SK-N-SH (cell line): ENCODE measurements at places on chromosomes 16 and 17.

DNA sequence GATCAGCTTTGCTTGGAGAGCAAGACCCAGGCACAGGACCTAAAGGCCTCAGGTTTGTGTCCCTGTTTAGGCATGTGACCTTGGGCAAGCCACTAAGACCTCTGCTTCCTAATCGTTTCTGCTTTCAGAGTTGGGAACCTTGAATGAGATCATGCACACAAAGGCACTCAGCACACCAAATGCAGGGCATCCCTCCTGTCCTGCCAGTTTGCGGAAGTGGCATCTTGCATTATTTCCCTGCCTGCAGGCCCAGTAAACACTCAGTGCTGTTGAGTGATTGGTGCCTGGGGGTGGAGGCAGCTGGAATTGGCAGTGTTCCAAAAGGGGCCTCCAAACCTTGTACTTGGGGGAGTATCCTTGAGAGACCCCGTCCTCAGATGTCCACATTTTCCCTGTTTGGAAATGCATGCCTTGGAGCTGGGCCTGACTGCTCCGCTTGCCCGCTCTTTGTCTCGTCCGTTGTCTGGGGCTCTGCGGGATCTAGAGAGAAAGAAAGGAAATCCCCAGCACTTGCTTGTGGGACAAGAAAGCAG lies 28.7 kb downstream of the MRM1 start:
- no peak for DNase-seq

DNA sequence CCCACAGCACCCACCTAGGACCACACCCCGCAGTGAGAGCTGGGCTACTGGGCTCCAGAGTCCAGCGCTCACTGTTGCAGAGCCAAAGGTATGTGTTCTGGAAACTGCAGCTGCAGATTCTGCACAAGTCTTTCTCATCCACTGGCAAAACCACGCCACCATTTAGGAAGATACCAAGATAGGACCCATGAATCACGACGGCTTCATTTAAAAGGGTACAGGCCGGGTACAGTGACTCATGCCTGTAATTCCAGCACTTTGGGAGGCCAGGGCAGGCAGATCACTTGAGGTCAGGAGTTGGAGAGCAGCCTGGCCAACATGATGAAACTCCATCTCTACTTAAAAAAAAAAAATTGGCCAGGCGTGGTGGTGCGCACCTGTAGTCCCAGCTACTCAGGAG lies 18.8 kb downstream of the FOXF1 start:
- DNase-seq = no peak

- DNase-seq = no peak
These were observed 13.0 kb downstream of the GPR142 start for GRCh38 chr17:74380086-74380958.

DNA sequence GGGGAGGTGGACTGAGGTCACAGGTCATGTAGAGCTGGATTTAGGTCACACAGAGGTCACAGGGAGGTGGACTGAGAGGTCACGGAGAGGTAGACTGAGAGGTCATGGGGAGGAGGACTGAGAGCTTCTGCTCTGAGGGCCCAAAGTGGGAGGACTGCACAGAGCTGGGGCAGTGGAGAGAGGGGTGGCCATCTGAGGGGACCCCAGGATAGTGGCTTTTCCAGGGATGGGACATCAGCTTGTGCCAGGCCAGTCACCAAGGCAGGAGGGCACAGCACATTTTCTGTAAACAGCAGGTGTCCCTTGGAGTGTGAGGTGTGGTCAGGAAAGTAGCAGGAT lies 26.1 kb upstream of the JPT2 start:
- DNase-seq = peak; percentile 42

DNA sequence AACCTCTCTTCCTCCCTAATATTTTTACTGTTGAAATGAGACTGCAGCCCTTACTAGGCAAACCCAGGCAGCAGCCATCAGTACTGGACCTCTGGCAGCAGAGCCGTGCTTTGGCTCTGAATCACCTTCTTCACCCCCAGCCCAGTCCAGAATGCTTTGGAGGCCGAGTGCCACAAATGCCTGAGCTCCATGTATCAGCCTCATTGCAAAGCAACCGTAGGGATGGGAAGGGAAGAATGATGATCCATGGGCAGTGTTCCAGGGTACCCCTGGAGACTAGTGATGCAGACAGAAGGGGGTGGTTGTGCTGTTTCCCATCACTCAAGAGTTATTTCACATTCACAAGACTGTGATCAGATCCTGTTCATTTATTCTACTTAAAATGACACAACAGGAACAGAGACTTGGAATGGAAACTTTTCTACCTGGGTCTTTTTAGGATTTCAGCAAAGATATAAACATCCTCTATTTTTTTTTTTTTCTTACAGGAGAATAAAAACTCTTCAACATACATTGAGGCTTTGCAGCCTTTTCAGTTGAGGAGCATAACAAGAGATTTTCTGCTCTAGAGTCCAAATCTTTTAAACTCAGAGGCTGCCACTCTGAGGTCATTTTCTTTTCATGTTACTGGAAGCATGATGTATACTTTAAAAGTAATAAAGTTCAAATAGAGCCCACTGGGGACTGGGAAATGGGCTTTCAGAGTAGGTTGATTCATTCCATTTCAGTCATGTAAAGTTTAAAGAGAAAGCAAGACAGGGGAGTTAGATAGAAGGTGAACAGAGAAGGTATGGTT lies 138.3 kb downstream of the KCNJ2 start:
- no peak for DNase-seq

DNA sequence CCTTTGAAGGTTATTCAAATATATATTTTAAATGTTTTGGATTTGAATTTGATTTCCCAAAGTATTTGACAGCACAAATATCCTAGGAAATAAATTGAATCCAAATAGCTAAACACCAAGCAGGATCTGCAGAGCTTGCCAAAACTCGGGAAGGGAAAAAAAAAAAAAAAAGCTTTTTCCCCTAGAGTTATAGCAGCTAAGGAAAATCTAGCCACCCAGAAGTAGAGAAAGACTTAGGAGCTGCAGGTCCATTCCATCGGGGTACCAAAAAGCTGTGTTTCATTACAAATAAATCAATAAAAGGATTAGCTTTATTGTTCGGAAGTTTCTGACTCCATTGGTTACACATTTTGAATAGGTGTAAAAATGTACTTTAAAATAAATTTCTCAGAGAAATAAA lies 19.3 kb downstream of the HSF5 start:
- no peak for DNase-seq

DNA sequence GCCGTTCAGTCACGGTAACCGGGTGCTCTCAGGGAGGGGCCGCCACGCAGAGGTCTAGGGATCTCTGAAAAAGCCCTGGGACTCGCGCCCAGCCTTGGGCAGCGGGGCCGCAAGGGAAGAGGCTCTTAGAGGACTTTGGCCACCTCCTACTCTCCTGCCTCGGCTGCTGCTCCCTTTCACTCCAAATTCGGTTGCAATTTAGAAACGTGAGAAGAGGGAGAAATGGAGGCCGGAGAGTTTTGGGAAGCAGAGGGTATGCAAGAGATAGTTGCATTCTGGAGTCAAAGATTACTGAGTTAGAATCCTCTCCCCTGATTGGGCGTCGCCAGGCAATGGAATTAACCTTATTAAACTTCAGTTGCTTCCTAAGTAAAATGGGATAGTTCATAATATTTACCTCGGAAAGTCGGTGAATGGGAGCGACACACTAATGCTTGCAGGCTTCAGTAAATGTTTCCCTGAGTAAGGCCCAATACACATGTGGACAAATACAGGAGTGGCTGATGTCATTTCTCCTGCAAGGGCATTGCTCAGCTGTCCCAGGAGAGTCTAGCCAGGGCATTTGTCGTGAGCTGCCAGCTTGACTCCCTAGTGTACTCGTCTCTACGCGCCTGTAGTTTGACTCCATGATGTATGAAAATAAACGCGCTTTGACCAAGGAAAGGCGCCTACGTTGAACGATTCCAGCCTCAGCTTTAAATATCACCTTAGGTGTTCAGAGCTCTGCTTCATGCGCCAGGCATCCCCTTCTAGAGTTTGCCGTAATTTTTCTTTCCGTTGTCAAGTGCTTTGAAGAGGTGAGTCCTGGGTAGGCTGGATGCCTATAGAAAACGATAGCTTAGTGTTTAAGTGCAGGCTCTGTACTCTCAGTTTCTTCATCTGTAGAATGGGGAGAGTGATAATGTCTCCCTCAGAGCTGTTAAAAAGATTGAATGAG lies 667 bp downstream of the OGFOD1 start:
- DNase-seq = peak; percentile 44

- DNase-seq = peak; percentile 86
These were observed 38.3 kb upstream of the HAPSTR1 start for GRCh38 chr16:9053006-9053601.

DNA sequence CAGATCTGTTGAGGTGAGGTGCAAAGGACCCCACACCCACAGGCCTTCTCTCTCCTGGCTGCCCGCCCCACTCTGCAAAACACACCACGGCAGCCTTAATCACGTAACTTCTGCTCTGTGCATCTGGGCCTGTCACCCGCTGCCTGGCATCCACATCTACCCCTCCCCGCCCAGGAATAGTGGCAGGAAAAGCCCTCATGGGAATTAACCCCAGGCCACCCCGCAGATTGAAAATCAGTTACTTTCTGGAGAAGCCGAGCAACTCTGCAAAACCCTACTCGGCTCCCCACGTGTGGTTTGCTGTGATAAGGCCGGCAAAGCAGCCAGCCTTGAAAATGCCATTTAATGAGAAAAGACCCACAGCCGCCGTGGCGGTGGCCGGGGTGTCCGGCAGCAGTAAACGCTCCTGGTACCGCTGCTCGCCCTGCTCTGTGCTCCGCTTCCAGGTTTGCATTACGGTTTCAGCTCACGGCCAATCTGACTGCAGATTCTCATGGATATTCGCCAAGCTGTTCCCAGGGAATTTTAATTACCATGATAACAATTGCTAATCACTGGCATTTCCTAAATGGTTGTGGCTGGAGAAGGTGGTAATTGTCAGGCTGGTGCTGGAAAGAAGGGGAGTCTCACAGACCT lies 78.0 kb upstream of the DOC2B start:
- no peak for DNase-seq

DNA sequence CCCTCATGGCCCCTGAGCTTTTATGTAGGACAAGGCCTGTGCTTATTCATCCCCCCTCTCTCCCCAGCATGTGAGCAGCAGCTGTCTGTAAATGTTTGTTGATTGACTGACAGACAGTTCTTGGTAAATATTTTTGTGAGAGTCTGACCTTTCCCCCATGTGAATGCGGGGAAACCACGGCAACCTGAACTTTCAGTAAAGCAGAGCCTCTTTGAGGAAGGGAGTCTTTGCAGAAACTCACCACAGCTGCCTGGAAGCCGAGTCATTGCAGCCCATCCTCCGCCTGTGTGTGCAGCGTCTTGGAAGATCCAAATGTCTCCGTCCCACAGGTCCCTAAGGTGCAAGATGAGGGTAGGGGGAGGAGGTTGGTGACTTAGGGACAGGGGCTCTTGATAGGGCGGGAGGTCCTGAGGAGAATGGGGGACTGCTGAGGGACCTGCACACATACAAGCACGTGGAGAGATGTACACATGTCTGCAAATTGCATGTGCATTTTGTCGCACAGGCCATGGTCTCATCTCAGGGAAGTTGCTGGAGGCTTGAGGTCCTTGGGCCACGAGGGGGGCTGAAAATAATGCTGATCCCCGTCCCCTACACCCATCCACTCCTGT lies 23.0 kb upstream of the IL21R start:
- DNase-seq = no peak

DNA sequence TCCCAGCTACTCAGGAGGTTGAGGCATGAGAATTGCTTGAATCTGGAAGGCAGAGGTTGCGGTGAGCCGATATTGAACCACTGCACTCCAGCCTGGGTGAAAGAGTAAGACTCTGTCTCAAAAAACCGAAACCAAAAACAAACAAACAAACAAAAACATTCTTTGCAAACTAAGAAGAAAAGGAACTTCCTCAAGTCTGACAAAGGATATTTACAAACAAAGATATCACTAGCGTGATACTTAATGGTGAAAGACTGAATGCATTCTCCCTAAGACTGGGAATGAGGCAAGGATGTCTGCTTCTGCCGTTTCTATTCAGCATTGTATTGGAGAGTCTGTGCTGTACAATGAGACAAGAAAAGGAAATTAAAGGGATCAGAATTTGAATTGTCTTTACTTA lies 10.5 kb upstream of the MPO start:
- no peak for DNase-seq

DNA sequence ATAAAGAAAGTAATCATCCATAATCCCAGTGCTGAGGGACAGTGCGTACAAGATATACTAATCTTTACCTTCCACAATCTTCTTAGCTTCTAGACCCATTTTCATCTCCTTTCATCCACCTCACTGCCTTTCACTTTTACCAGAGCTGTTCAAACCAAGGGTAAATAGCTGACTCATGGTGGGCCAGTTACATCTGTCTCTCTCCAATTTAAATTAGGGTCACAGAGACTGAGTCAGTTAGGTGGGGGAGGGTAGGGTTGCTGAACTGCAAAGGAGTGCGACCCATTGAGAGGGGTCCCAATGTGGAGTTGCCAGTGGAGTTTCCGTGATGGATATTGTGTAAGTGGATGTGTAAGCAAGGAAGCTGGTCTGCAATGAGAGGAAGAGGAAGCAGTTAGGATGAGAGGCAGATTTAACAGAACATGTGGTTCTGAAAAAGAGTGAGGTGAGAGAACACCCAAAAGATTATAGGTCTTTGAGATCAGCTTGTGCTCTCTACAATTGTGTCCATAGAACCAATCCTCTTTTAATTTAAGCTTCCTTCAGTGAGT lies 83.5 kb downstream of the GP2 start:
- DNase-seq = no peak

DNA sequence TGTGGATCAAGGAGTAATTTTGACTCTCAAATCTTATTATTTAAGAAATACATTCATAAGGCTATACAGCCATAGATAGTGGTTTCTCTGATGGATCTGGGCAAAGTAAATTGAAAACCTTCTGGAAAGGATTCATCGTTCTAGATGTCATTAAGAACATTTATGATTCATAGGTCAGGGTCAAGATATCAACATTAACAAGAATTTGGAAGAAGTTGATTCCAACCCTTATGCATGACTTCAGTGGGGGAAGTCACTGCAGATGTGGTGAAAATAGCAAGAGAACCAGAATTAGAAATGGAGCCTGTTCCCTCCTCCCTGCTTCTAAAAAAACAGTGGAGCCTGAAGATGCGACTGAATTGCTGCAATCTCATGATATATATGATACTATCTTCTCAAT lies 36.6 kb upstream of the HNF1B start:
- DNase-seq = no peak

GRCh38 chr16:76964464-76965154 lies 226.4 kb upstream of the MON1B start:
- DNase-seq = no peak

DNA sequence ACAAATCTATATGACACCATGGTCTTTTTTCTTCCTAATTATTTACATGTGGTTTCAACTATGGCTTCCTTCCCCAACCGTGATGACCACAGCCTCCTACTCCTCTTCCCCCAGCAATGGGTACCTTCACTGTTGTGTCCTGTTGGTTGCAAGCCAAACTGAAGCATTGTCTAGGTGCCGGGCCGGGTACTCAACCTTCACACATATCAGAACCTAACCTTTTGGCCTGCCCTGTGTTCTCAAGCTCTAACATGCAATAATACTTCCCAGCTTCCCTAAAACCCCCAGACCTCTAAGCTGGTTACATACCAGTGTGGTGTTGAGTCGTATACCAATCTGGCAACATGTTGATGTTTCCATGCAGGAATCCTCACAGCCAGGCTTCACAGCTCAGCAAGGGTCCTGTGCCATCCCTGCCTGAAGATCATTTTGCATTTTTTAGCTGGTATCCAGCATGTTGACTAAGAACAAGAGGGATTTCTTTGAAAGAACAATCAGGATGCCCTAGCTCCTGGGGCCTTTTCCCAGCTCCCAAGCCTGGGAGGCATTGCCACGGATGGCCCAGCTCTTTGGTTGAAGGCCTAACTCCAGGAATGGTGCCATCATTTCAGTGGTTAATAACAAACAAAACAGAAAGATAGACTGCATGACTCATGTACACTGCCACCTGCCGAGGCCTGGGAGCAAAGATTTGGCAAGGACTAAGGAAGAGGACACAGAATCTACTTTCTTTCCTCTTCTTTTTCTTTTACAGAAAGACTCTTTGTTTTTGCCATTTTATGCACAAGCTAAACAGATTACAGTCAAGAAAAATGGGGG lies 373.7 kb upstream of the SALL1 start:
- DNase-seq = no peak
